Anterior cingulate cortex (tissue), 58 donors: ENCODE measurements at places on chromosomes 16 and 17.
A peak's percentile ranks its signal among the peaks of the same experiment; 100 is the strongest.

DNA sequence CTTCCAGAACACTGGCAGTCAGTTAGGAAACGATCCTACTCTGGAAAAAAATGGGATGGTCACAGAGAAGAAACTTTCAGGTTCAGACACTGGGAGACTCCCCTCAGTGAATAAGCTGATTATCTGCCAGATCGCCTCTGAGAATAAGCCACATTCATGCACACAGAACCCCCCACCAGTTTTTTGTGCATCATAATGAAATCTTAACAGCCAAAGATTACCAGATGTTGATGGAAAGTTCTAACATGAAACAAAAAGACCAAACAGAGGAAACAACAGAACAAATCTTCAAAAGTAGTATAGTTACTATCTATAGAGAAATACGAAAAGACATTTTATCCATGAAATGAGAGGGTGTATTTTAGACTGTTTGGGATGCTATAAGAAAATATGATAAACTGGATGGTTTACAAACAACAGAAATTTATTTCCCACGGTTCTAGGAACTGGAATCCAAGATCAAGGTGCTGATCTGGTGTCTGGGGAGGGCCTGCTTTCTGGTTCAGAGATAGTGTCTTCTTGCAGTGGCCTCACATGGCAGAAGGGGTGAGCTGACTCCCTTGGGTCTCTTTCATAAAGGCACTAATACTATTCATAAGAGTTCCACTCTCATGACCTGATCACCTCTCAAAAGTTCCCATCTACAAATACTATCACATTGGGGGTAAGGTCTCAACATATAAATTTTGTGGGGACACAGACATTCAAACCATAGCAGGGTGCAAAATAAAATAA lies 8.0 kb upstream of the AMZ2 start:
- no peak for DNase-seq

GRCh38 chr16:56258508-56259424 lies 67.5 kb downstream of the GNAO1 start:
- peak; percentile 48 for DNase-seq

DNA sequence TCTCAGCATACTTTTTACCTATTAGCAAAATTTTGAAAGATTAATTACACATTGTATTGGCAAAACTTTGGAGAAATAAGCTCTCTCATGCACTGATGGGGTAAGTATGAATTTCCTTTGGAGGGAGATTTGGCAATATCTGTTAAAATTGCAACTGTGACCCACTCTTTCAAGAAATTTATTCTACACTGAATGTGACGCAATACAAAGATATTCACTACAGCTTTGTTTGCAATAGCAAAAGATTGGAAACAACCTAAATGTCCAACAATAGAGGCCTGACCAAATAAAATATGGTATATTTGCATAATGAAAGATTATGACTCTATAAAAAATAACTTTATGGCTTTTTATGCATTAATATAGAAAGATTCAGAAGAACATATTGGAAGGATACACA lies 363.5 kb downstream of the GRIN2A start:
- no peak for DNase-seq

- no peak for DNase-seq
These were observed 492.7 kb downstream of the WWOX start for GRCh38 chr16:78592111-78592510.

DNA sequence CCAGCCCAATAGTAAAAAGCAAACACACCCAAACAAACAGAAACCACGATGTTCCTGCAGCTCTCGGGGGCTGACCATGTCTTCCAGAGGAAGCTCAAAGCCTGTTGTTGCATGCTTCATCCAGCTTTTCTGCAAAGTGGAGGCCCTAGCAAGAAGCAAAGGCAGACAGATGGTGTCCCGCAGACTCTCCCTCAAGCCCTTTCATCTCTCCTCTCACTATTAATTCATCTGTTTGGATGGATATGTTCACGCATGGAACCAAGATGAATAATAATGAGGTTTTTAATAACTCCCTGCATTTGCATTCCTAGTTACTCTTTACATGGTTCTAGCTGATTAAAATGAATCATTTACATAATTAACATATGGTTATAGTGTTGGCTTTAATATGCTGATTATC lies 36.6 kb downstream of the RBFOX1 start:
- no peak for DNase-seq

DNA sequence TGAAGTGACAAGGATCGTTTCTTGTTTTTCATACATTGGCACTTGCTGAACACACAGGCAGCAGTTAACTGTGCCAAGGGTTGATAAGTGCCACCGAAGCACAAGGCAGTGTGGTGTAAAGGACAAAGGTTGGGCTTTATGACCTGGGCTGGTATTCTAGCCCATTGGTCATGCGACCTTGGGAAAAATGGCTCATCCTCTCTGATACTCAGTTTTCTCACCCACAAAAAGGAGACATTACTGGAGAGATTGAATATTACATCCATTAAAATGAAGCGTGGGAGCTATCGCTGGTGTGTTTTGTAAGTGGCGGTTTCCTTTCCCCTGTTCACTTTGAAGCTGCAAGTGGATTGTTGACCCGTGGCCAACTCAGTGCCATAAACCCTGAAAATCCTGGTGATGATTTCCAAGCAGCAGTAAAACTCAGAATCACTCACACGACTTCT lies 216.9 kb downstream of the HAPSTR1 start:
- DNase-seq, result no peak

GRCh38 chr17:71409712-71410111 lies 711.1 kb upstream of the SOX9 start:
- DNase-seq, result no peak

DNA sequence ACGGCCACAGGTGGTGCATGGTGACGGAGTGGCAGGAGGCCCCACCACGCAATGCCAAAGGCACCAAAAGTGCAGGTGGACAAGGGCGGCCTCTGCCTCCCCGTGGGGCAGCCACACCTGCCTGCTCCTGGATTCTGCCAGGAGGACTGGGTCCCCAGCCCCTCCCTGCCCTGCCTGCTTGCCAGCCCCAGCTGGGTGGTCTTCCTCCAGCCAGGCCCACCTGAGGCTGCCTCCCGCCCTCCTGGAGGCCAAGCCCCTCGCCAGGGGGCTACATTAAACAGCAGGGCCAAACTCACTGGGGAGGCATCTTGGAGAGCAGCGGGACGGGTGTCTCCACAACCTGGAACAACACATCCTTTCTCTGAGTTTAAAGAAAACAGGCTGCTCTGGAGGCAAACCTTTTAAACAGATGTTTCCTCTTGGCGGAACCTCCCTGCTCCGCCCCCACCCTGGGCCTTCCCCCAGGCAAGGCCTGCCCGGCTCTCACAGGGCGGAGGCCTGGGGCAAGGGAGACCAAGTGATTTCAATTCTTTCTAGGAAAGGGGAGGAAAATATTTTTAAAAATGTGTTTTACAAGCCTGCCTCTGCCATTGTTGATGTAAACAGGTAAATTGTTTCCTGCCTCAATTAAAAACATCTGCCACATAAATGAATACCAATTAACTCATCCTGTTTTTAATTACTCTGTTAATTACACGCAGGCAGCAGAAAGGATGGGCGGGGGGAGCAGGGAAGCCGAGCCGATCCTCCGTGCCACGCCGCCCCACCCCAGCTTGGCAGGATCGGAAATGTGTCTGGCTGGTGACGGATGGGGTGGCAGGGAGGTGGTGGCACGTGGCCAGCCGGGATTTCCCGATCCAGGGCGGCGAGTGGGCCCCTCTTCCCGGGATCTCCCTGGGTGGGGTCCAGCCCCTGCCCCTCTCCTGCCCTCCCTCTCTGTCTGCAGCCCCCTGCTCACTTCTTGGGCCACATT lies 54.4 kb upstream of the PABPN1L start:
- DNase-seq, result no peak

DNA sequence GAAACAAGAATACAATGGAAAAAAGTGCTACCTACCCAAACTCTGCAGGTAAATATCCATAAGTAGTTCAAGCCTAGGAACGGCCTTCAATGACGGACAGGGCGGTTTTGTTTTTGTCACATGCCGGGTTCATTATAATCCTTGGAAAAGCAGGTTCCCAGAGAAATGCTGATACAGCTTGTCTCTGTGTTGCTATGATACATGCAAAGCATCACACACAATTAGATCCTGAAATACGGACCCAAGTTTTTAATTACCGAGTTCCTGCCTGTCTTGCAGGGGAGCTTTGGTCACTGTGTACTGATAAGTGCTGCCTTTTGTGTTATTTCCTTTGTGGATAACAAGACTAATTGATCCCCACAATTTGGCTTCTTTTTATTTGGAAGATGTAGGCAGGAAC lies 217.4 kb downstream of the HAPSTR1 start:
- no peak for DNase-seq

DNA sequence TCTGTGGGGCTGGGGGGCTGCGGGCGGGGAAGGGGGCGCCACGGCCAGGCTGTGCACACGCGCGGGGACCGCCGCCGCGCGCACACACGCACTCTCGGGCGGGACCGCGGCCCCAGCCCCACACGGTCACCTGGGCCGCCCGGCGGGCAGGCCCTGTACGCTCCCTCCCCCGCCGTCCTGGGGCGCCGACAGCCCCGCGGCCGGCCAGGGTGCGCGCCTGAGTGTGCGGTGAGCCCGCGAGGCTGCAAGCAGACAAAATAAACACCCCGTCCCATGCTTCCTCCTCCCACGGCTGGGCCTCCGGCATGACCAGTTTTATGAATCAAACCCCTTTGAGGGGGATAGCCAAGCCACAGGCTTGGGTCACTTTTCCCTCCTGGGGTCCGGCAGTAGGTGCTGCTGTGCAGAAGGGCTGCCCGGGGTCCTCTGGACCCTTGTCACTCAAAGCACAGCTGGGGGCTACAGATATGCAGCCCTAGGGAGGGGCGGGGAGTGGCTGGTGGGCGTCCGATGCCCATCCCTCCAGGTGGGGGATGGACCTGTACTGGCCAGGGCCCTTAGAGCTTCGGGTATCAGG lies 441 bp downstream of the VASN start:
- DNase-seq, result no peak

DNA sequence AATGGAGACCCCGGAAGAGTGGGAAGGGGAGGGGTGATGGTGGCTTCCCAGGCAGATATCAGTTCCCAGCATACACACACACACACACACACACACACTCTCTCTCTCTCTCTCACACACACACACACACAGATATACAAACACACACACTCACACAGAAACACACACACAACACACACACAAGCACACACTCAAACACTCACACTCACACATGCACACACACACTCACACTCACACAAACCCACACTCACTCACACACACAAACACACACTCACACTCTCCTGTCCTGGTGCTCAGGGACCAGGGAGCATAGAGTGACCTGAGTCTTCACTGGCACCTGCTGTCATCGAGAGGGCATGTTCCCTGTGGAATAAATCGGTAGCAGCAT lies 5.6 kb downstream of the CA4 start:
- DNase-seq, result no peak

GRCh38 chr16:70598937-70599503 lies 47.3 kb upstream of the IL34 start:
- DNase-seq, result no peak

- DNase-seq, result no peak
These were observed 15.9 kb downstream of the POLR3E start for GRCh38 chr16:22312897-22313781.

GRCh38 chr16:90026135-90026534 lies 6.9 kb upstream of the DBNDD1 start:
- no peak for DNase-seq

- DNase-seq, result no peak
These were observed 1.9 kb downstream of the PIGS start for GRCh38 chr17:28569446-28569845.

- no peak for DNase-seq
These were observed 52.6 kb downstream of the USP22 start for GRCh38 chr17:20989991-20990855.

DNA sequence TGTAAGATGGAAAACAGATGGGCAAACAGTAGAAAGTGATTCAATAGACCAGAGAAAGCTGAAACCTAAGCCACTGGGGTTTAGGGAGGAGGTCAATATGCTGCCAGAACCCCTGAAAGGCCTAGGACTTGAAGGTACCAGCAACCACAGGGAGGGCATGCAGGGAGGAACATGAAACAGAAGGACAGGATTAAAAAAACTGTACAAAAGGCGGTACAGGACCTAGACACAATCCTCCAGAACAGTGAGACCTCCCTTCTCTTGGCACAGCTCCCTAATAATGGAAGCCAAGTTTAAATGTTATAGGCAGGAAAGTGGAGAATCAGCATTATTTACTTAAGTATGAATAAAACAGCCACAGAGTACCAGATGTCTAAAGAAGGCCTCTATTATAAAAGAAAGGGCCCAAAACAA lies 105.5 kb downstream of the SPAG9 start:
- no peak for DNase-seq

GRCh38 chr16:77780378-77780837 lies 8.0 kb upstream of the VAT1L start:
- no peak for DNase-seq

DNA sequence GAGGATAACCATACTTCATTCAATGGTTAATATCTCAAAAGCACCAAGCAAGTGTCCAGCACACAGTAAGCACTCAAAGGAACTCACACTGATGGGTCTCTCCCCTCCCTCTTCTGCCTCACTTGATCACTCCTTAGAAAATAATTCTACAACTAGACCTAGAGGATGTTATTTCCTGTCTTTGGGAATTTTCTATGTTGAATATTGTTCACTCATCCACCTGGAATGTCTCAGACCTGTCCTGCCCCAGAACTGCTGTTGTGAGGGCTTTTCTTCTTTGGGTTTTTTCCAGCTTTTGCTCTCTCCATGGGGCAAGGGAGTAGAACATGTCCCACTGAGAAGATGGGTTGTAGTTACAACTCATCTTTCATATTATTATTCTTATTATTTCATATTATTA lies 25.3 kb downstream of the NXPH3 start:
- no peak for DNase-seq

DNA sequence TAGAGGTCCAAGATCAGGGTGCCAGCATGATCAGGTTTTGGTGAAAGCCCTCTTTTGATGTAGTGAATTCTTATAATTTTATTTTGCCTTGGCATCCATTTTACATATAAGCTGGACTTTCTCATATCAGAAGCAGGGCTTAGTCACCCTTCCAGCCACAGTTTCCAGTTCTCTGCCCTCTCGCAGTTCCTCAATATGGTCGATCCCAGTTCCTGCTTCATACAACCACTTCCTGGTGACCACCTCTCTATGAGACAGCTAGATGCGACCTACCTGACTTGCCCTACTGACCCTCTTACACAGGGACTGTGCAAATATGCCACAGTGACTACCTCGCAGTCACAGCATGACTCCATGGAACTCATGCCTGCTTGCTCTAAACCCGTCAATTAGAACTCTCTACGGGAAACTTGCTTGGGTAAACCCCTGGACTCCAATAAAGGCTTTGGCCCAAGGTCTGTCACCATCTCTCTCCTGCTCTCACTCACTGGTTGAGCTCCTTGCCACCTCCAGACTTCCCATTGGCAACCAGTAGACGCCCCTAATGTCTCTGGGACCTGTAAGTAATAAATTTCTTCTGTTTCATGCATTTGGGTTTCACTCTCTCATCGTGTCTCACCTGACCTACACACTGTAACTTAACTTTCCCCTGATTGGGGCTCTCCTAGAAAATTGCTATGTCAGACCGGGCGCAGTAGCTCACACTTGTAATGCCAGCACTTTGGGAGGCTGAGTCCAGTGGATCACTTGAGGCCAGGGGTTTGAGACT lies 21.4 kb downstream of the CD300LG start:
- no peak for DNase-seq

GRCh38 chr17:30981531-30982519 lies 11.0 kb downstream of the RNF135 start:
- DNase-seq, result no peak

- DNase-seq, result no peak
These were observed 33.7 kb upstream of the RPH3AL start for GRCh38 chr17:386141-386876.

- no peak for DNase-seq
These were observed 1.5 kb downstream of the RRAD start for GRCh38 chr16:66923866-66924265.

GRCh38 chr17:1737531-1738291 lies 5.0 kb upstream of the SERPINF2 start:
- DNase-seq, result no peak
